ENCODE measurements at places on chromosomes 3 and 15.
A peak's percentile ranks its signal among the peaks of the same experiment; 100 is the strongest.

- no peak for DNase-seq
These were observed 59.2 kb upstream of the TRAK1 start for GRCh38 chr3:42031808-42032480.

DNA sequence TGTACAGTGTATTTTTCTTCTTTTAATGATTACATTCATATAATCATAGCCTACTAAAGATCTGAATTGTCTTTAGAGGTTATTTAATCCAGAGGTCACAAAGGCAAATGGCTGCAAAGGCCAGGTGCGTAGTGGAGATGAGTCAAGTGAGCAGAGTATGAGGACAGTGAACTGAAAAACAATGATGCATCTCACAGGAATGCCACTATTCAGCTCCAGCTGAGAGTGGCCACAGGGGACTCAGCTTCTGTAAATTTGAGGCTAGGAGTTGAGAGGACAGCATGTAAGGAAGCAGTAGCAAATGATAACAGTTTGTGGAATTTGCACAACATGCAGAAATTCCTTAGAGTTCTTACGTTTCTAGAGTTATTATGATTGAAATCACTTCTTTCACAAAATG is 50.4 kb downstream of the COL6A5 start:
- no peak for DNase-seq

DNA sequence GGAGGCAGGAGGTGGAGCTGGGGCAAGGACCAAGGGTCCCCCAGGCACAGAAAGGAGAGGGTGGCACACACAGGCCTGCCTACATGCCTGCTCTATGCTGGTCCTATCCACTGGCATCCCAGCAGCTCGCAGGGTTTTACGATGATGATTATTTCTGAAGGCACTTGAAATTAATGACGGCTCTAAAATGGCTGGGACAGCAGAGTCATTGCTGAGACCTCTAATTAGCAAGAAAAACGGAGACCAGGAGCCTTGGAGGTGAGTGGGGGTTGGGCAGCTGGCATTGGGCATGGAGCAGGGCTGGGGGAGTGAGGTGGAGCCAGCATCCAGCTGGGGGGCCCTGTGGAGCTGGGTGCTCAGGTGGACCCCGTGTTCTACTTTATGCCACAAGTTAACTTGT is 3.5 kb upstream of the LINGO1 start:
- DNase-seq: no peak

- DNase-seq: no peak
These were observed 116.0 kb upstream of the MRPS22 start for GRCh38 chr3:139227827-139228226.

- no peak for DNase-seq
These were observed 51.8 kb downstream of the RGMA start for GRCh38 chr15:93036951-93037819.

GRCh38 chr3:133996251-133996661 is 33.5 kb downstream of the SLCO2A1 start:
- no peak for DNase-seq

DNA sequence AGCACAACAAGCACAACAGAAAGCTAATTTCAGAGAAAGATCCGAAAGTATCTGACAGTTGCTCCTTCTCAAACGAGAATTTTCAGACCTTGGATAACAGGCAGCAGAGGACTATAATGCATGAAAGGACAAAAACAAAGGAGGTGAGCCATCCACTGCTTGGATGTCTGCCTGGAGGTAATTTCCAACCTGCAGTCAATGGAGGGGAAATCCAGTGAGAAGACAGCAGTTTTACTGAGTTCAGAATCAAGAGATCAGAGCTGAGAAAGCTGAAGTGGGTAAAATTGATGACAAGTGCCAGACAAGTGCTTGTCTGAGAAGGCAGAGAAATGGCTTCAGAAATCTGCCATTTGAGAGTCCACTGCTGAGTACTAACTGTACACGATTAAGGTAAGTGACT is 22.1 kb downstream of the UBE3A start:
- no peak for DNase-seq

- DNase-seq: no peak
These were observed 10.8 kb downstream of the RAD54L2 start for GRCh38 chr3:51549311-51549710.

DNA sequence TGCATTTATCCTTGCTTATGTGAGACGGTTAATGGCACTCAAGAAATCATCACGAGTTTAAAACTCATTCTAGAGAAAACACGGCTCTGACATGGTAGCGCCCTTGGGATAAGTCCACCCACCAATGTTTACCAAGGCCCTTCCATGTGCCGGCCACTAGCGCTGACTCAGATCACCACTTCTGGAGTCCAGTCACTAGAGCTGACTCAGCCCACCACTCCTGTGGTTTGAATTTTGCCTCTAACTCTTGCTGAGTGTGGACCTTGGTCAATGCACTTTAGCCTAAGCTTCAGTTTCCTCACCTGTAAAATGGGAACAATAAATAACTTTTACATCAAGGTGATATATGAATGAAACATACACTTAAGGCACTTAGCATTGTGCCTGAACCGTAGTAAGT is 358.4 kb upstream of the PROK2 start:
- DNase-seq: peak; percentile 34

GRCh38 chr3:17386432-17386831 is 356.0 kb downstream of the TBC1D5 start:
- DNase-seq: no peak

DNA sequence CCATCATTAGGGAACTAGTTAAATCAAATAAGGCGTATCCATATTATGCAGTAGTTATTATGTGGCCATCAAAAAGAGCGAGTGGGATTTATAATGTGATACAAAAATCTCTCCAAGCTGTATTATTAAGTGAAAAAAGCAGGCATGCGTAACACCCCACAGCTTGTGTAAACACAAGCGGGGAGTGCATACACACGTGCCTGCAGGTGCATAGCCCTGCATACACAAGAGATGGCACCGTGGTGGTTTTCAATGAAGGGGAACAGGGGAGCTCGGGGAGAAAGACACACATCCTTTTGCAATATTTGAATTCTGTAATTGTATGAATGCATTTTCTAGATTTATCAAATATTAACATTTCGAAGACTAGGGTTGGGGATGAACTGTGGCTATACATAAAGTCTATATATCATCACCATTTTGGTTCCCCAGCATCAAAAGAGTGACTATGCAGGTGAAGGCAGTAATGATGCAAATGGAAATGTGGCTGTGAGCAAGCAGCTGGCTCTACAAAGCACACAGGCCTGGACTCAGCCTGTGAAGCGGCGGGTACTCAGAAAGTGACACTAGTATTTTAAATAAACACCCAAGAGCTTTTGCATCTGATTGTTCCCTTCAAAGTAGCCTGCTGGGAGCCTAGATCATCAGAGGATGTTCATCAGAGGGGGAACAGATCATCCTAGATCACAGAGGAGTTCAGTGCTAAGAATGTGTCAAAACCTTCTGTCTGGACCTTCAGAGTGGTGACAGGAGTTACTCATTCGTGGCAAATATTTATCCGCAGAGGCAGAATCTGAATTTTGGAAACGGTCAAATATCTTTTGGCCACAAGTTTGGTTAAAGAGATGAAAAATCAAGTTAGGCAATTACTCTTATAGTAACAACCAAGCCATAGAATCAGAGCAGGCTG is 9.4 kb upstream of the KIF7 start:
- DNase-seq: no peak

DNA sequence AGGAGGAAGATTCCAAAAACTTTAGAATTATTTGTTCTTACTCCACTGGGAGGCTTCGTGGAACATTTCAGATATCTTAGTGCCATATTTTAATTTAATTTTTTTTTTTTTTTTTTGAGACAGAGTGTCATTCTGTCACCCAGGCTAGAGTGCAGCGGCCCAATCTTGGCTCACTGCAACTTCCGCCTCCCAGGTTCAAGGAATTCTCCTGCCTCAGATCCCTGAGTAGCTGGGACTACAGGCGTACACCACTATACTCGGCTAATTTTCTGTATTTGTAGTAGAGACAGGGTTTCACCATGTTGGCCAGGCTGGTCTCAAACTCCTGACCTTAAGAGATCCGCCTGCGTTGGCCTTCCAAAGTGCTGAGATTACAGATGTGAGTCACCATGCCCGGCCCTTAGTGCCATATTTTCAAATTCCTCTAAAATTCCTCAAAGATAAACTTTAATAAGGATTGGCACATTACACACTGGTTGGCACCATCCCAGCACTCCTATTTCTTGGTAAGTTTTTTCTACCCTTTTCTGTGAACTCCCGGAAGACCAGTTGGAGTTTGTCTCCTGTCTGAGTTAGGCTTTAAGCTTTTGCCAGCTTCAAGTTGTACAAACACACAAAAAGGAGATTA is 693.7 kb downstream of the MCTP2 start:
- DNase-seq: no peak

GRCh38 chr3:8506571-8507061 is 5.0 kb downstream of the LMCD1 start:
- DNase-seq: no peak

DNA sequence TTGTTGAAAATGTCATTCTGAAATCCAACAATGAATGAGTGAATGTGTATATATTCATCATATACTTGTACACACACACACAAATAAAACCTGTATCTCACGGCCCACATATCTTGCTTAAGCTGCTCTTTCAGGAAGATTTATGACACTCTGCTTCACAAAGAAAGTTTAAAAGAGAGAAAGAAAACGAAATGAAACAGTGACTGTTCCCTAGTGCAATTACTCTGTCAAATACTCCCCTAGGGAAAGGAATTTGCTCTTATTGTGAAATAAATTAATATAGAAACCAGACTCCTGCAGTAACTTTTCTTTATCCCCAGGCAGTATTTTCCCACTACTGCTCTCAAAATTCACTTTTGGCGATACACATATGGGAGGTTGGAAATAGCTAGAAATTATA is 329.1 kb downstream of the VPS13C start:
- no peak for DNase-seq

- no peak for DNase-seq
These were observed 23.8 kb upstream of the TRAK1 start for GRCh38 chr3:42067326-42067725.

GRCh38 chr3:60294181-60294580 is 957.1 kb downstream of the FHIT start:
- DNase-seq: no peak

DNA sequence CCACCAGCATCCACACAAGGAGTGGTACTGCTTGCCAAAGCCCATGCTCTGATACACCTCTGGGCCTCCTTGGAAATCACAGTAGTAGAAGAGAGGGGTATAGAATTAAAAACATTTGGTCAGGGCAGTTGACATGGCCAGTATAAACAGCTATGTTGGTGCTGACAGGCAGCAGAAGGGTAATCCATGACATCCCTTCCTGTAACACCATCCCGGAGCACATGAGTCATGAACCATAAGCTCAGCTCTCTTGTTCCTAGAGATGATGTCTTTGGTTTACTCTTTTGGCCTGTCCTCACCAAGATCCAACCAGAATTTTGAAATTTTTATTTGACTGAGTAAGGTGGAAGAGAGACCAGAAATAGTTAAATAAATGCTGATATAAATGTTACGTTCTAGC is 132.6 kb upstream of the CTDSPL start:
- no peak for DNase-seq
